NCI-H2171 treated with DMSO at 0.1 percent for 48 hours (cell line): ENCODE measurements at places on chromosomes 7 and 10.

GRCh38 chr7:115879171-115879570 is 151.4 kb downstream of the TFEC start:
- DNase-seq = no peak

GRCh38 chr7:134891696-134892678 is 94.3 kb upstream of the AGBL3 start:
- DNase-seq = no peak

- no peak for DNase-seq
Measured at GRCh38 chr10:74500026-74500704, 326.2 kb upstream of the KAT6B start.

DNA sequence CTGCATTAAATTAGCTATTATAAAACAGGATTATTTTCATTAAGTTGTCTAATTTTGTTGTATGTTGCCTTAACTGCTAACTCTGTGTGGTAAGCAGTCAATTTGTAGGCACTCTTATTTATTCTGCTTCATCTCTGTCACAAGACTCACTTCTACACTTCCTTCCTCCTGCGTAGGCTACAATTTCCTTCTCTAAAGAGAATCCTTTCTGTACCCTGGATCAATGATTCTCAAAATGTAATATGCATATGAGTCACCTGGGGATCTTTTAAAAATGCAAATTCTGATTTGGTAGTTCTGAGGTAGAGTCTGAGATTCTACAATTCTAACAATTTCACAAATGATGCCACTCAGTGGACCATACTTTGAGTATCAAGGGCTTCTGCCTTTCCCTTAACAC is 4.4 kb upstream of the UBE2D1 start:
- no peak for DNase-seq

DNA sequence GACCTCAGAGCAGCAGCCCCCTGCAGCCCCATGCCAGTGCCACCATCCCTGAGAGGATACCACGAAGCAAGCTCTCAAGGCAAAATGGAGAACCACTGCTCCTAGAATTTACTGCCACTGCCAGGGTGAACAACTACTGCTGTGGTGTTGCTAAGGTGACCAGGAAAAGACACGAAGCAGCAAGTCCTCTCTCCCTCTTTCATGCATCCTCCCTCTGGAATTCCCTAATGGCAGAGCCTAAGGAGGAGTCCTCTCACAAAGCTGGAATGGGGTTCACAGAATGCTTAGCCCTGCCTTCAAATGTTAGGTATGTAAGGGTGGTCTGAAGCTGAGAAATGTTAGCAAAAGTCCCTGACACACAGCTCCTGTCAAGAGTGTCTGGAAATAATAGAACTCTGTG is 35.8 kb upstream of the NPSR1 start:
- no peak for DNase-seq

DNA sequence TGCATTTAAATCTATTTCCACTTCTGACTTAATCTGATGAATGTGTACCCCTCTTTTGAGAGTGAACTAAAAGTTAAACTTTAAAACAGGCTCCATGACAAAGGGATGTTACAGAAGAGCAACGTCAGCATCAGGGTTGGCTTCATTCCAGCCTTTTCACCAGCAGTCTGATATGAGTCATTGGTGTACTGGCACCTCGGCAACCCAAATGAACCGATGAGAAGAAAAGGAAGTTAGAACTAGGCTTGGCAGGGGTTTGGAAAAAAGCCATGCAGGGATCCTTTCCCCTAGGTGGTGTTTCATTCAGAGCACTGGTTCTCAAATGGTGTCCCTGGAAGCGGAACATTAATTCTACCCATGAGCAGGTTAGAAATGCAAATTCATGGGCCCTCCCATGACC is 53.6 kb downstream of the SEC61G start:
- no peak for DNase-seq

DNA sequence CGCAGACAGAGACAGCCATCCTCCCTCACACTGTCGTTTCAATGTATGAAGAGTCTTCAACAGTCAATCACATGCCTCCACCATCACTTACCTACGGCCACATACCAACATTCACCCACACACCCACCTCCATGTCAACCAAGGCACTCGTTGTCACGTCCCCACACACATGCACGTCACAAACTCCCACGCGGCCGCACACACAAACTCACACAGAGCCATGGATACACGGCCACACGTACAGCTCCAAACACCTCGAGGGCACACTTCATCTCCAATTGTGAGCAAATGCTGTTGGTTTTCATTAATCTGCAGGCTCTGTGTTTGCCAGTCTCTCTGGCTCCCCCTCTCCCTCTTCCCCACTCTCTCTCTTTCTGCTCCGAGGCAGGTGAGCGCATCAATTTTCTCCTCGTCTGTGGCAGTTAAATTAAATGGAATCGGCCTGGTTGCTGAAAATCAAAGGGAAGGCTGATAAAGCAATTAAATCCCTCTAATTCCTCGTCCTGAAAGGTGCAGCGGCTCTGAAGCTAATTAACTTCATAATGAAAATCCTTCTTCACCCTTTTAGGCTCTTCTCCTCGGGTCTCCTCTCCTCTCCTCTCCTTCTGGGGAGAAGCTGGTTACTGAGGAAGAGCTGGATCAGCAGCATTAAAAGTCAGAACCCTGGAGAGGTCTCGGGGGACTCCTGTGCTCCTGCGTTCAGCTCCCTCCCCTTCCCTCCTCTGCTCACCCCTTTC is 53.8 kb upstream of the SLF2 start:
- no peak for DNase-seq

GRCh38 chr10:123746942-123747341 is 80.8 kb downstream of the GPR26 start:
- DNase-seq = no peak

- no peak for DNase-seq
Measured at GRCh38 chr10:123331438-123331837, 177.2 kb downstream of the BUB3 start.

DNA sequence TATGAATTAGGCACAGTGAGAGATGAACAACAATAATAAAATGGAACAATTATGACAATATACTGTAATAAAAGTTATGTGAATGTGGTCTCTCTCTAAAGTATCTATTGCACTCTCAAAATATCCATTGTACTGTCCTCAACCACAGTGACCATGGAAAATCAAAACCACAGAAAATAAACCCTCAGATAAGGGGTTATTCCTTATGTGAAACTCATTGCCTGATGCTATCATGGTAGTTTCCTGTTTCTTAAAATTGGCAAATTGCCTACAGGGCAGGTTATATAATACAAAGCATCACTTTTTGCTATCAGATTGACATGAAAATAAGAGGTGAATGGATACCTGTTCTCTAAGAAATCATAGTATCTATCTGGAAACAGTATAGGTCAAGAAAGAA is 3.8 kb downstream of the MCM10 start:
- DNase-seq = no peak

GRCh38 chr7:20543500-20543899 is 72.0 kb upstream of the ABCB5 start:
- DNase-seq = no peak

DNA sequence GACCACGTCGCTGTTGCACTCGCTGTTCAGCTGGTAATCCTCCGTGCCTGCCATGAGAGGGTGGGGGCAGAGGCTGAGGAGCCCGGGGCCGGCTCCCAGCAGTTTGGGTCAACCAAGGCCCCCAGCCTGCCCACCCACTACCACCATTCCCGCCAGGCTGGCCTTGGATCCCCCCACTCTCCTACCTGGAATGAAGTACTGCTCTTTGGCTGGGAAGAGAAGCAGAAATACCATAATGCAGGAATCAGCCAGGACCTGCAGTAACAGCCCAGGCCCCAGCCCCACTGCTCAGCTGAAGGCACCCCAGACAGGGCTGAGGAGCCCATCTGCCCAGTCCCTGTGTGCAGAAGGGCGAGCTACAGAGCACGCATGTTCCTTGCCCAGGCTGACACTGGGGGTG is 138.0 kb downstream of the SLIT1 start:
- no peak for DNase-seq

GRCh38 chr7:121023683-121024511 is 35.4 kb downstream of the CPED1 start:
- no peak for DNase-seq

DNA sequence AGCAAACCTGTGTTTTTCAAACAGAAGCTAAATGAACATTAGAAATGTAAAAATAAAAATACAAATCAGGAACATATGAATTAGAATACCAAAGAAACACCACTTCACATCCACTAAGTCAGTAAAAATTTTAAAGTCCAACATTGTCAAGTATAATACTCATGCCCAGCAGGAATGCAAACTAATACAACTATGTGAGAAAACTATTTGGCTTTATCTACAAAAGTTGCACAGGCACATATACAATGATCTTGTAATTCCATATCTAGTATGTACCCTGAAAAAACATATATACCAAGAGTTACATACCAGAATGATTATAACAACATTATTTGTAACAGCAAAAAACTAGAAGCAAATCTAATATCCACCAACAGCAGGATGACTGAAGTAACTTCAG is 91.1 kb downstream of the RNF32 start:
- no peak for DNase-seq

DNA sequence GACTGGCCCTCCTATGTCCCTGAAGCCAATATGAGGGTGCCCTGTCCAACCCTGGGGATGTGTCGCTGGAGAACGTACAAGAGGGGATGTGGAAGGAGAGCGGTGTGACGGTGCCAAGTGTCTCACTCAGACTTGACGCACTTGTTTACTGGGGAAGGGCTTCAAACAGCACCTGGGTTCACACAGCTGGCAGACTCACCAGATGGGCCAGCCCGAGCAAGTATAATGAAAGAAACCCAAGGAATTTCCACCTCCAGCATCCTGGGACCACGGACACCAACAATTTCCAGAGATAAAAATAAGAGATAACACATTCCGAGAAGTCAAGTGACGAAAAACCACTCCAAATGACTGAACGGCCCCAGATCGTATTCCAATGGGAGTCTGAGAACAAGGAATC is 5.3 kb downstream of the ATP5MF start:
- no peak for DNase-seq

- no peak for DNase-seq
Measured at GRCh38 chr10:93062514-93063143, 2.0 kb downstream of the CYP26C1 start.

DNA sequence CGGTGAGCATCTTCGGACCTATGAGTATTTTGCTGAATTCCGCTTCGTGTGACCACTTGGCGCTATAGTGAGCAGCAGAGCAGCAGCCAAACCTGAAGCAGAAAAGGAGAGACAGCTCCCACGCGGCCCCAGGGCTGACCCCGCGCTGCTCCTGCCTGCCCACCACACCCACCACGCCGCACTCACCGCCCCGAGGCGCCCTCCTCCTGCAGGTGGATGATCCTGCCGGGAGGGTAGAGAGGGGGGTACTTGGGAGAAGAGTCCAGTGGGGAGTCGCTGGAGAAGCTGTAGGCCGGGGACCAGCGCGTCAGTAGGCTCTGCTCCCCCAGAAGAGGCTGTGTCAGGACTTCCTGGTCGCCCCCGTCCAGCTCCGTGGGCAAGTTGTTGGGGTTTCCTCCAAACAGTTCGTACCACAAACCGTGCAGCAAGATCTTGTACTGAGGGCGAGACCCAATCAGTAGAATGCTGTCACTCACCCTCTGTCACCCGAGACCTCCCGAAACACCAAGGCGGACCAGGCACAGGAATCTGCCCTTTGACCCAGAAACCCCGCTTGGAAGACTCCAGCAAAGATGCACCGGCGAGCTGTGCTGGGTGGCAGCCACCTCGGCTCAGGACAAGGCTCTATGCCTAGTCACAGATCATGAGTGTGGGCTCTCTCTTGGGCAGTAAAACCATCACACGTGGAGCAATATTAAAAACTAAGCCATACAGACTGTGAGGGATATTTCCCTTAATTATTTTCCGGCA is 37.6 kb downstream of the DAGLB start:
- no peak for DNase-seq

DNA sequence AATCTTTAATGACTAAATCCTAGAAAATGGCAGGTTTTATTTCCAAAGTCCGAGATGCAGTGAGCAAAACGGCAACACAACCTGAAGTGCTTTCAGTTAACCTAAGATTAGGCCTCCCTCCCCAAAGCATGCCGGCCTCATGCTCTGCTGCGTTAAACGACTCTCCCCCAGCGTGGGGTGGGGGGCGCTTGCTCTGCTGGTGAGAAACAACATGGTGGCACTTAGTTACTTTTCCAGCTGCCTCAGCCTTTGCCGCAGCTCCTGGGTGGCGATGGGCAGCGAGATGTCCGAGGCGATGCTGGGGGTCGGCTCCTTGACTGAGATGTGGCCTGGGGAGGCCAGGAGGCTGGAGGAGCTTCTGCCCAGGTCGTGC is 36.7 kb upstream of the NCAPG2 start:
- no peak for DNase-seq

DNA sequence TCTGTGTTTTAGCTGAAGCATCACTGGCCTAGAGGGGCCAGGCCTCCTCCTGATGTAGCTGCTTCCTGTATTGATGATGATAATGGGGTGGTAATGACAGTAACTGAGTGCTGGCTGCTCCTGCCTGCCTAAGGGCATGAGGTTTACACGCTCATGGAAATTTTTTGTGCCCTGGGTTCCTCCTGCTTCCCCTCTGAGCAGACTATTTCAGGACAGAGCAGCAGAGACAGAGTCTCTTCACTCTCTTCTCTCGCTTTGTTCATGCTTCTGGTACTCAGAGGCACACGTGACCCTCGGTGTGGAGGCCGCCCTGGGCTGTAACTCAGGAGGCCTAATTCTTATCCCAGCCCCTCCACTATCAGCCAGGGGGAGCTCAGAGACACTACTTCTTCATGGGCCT is 27.9 kb downstream of the LRRC20 start:
- no peak for DNase-seq

GRCh38 chr7:57256637-57257375 is 124.6 kb upstream of the ZNF479 start:
- no peak for DNase-seq
